Activated T-helper 2 cell treated with anti-CD3 and anti-CD28 coated beads, Interferon-gamma antibody, Interleukin-2, Interleukin-4, amounts not matched to agents 10 μg/mL and 5 μg/mL and 100 μg/mL, durations not matched to agents 14 hours and 24 hours and 36 hours (primary cell): ENCODE measurements at places on chromosomes 3 and 15. TPM values are rescaled to one million over a fixed set of nuclear protein-coding genes. Genes with fewer than 3 reads are reported as not detected.

ROBO2 gene
- total RNA-seq = not detected in 2 replicates

CYP1A2 gene
- total RNA-seq = not detected in 2 replicates

CSTA gene
- not detected in 2 replicates for total RNA-seq

LMAN1L gene
- 0.32 TPM in 1 of 2 replicates, not detected in the other for total RNA-seq

DNA sequence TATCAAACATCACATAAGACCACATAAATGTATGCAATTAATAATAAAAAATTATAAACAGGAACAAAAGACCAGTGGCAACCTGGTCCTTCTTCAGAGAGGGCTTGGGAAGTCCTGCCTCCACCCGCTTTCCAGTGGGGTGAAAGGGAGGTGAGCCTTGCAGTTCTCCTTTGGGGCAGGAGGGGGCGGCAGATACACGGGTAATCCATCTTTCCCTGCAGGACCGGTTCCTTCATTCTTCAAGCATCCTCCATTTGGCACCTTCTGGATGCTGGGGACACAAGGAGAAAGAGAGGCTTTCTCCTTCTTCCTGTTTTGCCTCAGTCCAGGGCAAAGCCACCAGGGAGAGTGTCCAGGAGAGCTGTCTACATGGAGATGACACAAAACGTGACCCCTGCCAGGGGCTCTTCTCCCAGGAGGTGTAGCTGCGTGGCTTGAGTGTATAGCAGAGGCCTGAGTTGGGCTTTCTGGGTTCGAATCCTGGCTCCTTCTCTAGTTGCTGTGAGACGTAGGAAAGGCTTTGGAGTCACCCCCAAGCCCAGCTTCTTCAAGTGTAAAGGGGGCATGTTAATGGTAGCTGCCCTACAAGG, 23.2 kb downstream of the RPLP1 start:
- peak; percentile 59 for DNase-seq
- peaks cover 23% of the 10 kb centered on the region for H3K27me3 ChIP-seq
- no peak overlapping the region for H3K4me3 ChIP-seq
- H3K27ac ChIP-seq = no peak overlapping the region
- H3K4me1 ChIP-seq = peaks cover 2% of the 10 kb centered on the region

GRCh38 chr3:46669191-46669999, 24.1 kb downstream of the ALS2CL start:
- H3K27ac ChIP-seq = no peak overlapping the region
- DNase-seq = no peak
- H3K27me3 ChIP-seq = no peaks in the 10 kb centered on the region

GRCh38 chr15:99015698-99016568, 8.3 kb upstream of the PGPEP1L start:
- H3K27me3 ChIP-seq = peaks cover 32% of the 10 kb centered on the region
- H3K4me3 ChIP-seq = peak overlapping the region; percentile 13
- DNase-seq = no peak
- H3K4me1 ChIP-seq = peaks cover 1% of the 10 kb centered on the region
- no peak overlapping the region for H3K27ac ChIP-seq
